ENCODE measurements at places on chromosomes 12 and 14.

DNA sequence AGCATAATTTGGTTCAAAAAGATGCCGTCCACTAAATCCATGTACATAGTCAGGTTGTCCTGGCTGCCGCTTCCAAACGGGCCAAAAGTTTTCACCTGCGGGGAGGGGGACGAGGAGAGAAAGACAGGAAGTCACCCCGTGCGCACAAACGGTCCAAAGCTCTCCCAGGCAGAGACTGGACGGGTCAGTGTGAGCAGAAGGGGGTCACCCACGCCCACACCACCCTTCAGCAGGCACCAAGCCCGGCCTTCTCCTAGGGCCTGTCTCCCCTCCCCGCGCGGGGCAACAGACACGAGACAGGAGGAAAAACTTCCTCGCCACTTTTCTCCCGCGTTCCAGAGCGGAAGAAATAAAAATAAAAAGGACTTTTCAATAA is 888 bp downstream of the CCDC88C start:
- DNase-seq, result peak; percentile 31

GRCh38 chr14:41662780-41663472 is 56.2 kb downstream of the LRFN5 start:
- DNase-seq, result no peak

GRCh38 chr12:89879766-89880165 is 171.1 kb upstream of the ATP2B1 start:
- DNase-seq, result no peak

GRCh38 chr12:70686299-70686698 is 49.1 kb upstream of the PTPRB start:
- no peak for DNase-seq

DNA sequence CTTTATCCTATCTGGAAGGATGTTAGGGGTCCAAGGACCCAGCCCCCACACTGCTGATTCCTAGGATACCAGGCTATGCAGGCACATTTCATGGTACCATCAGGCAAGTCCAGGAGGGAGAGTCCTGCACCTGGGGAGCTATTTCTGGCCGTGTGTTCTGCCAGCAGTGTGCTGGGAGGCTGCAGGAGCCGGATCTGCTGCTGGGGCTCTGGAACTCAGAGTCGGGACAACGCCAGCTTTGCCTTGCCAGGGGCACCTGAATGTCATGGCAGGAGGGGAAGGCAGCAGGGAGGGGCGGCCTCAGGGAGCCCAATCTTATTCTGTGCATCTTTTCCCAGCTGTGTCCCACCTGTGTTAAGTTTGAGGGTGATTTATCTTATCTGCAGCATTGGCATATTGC is 17.8 kb downstream of the SRRM4 start:
- DNase-seq, result no peak

- DNase-seq, result no peak
Observed at GRCh38 chr12:67998379-67998778, 9.1 kb downstream of the IFNG-AS1 start.

GRCh38 chr14:74380172-74380571 is 31.9 kb downstream of the VRTN start:
- DNase-seq, result no peak

- no peak for DNase-seq
Observed at GRCh38 chr12:11727133-11727664, 77.7 kb downstream of the ETV6 start.

- DNase-seq, result no peak
Observed at GRCh38 chr12:101939856-101940265, 62.5 kb downstream of the DRAM1 start.

DNA sequence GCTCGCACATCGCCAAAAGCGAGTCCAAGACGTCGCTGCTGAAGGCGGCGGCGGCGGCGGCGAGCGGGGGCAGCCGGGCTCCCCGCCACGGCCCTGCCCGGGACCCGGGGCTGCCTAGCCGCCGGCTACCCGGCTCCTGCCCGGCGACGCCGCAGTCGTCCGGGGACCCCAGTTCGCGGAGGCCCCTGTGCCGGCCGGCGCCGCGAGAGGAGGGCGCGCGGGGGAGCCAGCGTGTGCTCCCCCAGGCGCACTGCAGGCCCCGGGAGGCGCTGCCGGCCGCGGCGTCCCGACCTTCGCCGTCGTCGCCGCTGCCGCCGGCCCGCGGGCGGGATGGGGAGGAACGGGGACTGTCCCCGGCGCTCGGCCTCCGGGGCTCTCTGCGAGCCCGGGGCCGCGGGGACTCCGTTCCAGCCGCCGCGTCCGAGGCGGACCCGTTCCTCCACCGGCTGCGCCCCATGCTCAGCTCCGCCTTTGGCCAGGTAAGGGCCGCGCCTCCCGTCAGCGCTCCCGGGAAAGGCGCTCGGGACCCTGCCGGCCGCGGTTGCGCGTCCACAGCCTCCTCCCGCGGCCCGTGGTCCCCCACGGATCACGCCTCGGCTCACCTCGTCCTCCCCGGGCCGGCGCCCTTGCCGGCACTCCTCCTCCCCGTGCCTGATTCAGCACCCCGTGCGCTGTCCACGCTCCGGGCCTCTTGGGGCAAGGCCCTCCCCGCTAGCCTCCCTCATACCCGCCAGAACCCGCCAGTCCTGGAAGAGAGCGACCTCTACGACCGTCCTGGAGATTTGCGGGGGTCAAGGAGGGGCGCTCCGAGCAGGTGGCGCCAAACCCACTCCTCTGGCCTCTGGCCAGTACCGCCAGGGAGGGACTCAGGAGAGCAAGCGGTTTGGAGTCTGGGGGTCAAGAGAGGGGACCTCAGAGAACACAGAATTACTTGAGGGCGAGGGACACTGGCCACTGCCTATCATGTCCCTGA is 721 bp downstream of the CABP1 start:
- peak; percentile 52 for DNase-seq

- peak; percentile 94 for DNase-seq
Observed at GRCh38 chr14:102591944-102592762, at the start of gene RCOR1. Gene RCOR1, plus strand, starts transcription at chr14:102592649. Its CDS starts 238 bp downstream, at chr14:102592887.

GRCh38 chr12:96099986-96100385 is 64.6 kb upstream of the LTA4H start:
- no peak for DNase-seq

- no peak for DNase-seq
Observed at GRCh38 chr12:45611061-45611460, 118.4 kb upstream of the ARID2 start.

- DNase-seq, result no peak
Observed at GRCh38 chr14:52427460-52427859, 113.3 kb downstream of the PTGER2 start.

DNA sequence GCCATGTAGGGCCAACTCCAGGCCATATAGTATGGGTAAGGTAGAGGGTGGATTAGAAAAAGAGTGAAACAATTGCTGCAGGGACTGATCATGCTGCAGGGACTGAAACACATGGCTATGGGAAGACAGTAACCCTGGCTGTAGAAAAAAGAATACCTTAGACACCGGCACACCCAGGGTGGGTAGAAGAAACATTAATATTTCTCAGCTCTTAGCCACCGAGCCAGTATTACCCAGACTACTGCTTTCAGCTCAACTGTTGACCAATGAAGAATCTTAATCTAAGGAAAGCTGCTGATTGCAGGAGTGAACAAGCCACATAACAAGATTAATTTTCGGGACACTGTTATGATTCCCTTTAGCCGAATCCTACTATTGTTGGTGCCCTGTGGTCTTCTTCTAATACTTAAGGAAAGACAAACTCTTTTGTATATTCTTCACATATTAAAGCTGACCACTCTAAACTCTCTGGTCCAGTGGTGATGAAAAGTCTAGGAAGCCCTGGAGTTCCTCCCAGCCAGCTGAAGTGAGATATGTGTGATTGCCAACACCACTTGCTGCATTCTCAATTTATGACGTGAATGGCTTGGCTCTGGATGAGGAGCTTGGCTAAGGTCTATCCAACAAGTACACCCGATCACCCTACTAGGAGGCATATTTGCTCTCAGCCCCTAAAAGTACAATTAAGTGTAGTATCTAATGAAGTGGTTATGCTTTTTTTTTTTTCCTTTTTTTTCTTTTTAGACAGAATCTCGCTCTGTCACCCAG is 69.2 kb downstream of the NOVA1 start:
- DNase-seq, result no peak

DNA sequence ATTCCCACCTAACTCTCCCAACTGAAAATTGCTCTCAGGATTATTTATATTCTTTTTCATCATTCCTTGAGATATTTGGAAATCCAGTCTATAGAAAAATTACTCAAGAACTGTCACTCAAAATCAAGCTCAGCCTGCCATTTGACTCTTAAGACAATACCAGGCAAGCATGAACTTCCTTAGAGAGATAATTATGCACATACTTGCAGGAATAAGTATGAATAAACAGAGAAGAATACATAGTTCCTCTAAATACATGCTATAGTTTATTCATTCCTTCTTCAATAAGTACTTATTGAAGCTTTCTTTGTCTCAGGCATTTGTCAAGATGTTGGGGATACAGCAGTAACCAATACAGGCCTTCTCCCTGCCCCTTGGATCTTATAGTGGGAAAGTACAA is 154.1 kb downstream of the SRGAP1 start:
- no peak for DNase-seq

GRCh38 chr14:23931721-23932289 is 21.8 kb upstream of the DHRS4 start:
- no peak for DNase-seq
